Cardiac fibroblast (primary cell): ENCODE measurements at places on chromosomes 11 and 22.

- peak; percentile 75 for DNase-seq
These were observed 8.2 kb downstream of the SUSD2 start for GRCh38 chr22:24189249-24190158.

GRCh38 chr22:49760280-49760629 is 67.4 kb downstream of the BRD1 start:
- no peak for DNase-seq

GRCh38 chr22:32407312-32407711 is 4.7 kb downstream of the RTCB start:
- DNase-seq, result no peak

- DNase-seq, result no peak
These were observed 34.2 kb downstream of the OSBP2 start for GRCh38 chr22:30728826-30729225.

DNA sequence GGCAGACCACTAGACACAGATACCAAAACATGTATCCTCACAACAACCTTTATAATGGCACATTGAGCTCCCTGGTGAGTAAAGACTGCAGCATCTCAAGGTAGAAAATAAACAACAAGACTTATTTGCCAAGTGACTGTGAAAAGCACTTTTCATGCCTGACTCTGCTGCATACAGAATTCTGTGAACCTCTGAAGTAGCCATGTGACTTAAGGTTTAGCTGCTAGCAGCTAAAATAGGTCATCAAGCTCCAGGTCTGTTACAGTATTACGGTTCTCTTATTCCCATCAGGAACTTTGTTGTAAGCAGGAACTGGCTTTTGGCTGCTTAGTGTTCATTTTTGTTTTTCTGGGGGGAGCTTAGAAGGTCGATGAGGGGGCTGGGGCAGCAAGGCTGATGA is 139.4 kb downstream of the PAX6 start:
- DNase-seq, result no peak

DNA sequence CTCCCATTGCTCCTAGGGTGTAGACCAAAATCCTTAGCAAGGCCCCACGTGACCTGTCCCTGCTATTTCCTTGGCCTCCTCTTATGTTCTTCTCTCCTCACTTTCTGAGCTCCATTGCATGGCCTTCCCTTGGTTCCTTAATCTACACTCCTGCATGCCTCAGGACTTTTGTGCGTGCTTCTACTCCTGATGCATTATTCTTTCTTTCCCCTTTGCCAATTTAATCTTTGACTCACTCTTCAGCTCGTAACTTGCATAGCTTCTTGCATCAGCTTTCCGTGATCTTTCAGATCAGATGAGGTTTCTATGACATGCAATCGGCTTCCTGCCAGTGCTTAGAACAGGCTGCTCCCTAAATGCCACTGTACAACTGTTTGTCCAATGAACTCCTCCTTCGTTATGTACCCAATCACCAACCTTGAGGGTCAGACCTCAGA is 261.6 kb upstream of the CADM1 start:
- peak; percentile 2 for DNase-seq

DNA sequence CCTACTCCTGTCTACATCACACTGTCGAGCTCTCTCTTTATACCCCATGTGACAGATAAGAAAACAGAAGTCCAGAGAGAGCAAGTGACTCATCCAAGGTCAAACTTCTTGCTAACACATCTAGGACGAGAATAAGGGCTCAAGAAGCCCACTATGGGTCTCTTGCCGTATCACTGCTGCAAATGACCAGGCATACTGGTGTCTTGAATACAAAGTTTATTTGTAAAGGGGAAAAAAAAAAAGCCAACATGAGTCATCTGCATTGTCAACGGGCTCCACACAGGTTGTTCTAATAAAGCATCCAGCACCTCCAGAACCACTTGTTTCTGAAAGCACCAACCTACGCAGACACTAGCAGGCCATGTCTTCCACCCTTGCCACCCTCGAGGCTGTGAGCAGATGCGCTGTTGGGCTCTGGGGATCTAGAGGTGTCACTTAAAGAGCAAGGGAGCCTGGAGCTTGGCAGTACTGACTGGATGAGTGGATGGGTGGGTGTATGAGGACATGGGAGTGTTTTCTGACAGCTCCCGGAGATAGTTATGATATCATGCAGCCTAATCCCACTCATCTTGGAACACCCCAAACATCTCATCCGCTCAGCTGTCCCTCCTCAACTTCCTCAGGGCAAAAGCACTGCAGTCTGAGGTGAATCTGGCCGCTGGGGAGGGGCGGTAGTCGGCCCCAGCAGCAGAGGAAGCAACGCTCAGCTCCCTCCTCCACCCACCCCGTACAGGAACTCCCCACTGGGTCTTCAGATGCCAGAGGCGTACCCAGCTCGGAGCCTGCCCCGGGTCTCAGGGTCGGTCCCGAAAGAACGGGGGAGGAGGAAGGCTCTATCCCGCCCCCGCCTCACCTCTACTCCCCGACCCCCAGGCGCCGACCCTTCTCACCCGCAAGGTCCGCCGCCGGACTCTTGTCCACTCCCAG is 1.0 kb downstream of the SMCO4 start:
- peak; percentile 29 for DNase-seq

GRCh38 chr11:63858628-63859550 is 20.0 kb downstream of the MARK2 start:
- peak; percentile 90 for DNase-seq

- no peak for DNase-seq
These were observed 117.3 kb downstream of the ETS1 start for GRCh38 chr11:128470081-128470480.

DNA sequence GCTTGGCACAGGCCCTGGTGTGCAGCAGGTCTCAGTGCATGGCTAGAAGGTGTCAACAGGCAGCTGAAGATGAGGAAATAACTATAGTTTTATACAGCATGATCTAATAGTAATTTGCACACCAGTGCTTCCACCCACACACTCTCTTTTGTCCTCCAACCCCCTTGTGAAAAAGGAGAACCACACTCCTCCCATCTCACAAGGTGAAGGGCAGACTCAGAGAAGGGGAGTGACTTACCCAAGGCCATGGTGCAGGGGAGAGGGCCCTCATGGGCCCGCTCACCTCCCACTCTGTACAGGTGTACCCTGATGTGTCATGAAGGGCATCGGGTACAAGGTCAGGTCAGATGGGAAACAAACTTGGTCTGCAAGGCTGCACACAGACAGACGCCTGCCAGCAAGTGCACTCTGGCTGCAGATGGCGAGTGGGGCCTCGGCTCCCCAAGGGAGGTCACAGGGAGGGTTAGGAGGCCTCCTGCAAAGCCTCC is 53.4 kb downstream of the DGCR2 start:
- DNase-seq, result no peak

GRCh38 chr11:65700399-65700798 is 11.7 kb upstream of the KAT5 start:
- DNase-seq, result no peak

DNA sequence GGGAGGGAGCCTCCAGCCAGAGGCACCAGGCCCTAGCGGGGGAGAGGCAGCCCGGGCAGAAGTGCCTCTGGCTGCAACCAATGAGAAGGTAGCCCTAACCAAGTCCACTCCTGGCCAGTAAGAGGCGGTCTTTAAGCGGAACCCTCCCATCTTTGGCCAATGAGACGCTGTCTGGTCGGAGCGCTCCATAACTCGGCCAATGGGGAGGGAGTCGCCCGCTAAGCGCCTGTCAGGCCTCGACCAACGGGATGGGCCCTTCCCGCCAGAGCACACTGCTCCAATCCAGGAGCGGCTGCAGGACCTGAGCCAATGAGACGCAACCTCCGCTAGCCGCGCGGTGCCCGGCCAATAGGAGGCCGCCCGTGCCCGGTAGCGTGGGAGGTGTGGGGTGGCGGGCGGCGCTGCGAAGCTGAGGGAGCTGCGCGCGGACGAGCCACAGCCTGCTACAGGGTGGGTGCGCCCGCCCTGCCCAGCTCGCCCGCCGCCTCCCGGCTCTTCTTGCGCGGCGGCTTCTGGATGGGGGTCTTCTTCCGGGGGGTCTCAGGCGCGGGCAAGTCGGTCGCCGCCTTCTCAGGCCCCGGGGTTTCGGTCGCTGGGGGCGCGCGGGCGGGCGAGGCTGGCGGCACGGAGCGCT is 12.6 kb downstream of the SCARF2 start:
- DNase-seq, result no peak

DNA sequence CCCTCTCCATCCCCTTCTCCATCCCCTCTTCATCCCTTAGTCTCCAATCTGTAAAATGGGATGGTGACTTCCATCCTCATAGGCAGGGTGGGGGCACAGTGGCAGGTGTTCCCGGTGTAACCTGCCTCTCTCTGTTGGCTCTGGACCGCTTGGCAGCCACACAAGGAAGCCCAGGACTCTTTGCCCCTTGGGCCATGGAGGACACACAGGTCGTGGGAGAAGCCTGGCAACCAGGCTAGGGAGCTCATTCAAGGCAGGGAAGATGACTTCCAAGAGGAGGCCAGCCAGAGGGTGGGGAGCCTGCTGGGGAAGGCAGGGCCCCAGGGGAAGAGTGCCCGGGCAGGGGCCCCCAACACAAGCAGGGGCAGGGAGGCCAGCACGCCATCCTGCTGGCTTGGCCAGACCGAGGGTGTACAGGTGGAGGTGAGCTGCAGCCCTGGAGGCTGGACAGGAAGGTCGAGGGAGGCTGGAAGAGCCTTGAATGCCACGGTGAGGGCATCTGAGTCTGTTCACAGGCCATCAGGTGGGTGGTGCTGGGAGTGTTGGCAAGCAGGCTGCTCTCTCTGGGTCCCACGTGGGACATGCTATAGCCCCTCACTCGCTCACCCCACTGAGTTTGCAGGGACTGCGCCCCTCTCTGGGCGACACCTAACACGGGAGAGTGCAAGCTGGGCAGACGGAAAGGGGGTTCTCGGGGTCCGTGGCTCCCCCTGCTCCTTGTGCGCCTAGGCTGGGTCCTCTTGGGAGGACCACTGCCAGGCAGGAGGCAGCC is 15.5 kb upstream of the CTSD start:
- DNase-seq, result no peak

- peak; percentile 96 for DNase-seq
These were observed 124.3 kb downstream of the DBX1 start for GRCh38 chr11:20035701-20036601.

DNA sequence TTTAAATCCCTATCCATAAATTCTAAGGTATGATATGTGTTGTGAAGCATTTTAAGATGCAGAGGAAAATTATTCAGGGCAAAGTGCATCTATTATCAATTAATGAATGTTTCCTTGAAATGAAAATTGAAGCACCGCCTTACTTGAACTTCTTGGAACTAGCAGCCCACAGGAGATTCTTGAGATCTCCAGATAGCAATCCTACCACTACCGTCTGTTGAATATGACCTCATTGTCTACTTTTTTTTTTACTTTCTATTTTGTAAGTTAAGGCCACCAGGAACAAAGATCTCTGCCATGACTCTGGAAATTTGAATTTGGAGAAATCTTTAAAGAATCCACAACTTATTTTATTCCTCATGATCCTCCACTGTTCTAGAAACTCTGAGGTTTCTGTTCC is 808.7 kb downstream of the KCNA4 start:
- no peak for DNase-seq

DNA sequence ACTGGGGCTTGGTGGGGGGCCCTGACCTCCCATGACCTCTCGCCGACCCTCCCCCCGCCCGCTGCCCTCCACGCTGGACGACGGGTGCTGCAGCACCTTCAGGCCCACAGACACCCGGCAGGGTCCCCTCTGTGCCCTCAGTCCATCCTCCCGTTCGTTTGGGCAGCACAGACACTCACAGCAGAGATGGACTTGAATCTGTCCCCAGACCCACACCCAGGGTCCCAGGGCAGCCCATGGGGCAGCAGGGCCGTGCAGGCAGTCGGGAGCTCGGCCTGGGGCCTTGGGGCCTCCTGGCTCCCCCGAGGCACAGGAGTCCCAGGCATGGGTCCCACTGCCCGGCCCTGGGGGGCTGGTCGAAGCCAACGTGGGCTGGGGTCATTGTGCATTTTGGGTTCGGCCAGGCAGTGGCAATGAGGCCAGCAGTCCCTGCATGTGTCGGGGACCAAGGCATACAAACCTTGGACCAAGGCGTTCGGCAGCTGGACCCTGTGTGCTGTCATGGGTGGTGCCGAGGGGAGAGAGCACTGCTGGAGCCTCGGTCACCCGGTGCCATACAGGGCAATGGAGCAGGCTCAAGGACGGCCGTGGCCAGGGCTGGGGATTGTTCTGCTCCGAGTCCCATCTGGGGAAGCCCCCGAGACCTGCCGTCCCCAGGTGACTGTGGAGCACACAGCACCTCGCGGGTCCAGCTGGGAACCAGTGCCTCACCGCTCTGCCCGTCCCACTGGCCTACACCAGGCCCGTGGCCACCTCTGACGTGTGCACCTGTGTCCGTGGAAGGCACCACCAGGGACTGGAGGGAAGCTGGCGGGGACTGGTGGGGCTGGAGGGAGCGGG is 19.3 kb upstream of the BRSK2 start:
- DNase-seq, result no peak

DNA sequence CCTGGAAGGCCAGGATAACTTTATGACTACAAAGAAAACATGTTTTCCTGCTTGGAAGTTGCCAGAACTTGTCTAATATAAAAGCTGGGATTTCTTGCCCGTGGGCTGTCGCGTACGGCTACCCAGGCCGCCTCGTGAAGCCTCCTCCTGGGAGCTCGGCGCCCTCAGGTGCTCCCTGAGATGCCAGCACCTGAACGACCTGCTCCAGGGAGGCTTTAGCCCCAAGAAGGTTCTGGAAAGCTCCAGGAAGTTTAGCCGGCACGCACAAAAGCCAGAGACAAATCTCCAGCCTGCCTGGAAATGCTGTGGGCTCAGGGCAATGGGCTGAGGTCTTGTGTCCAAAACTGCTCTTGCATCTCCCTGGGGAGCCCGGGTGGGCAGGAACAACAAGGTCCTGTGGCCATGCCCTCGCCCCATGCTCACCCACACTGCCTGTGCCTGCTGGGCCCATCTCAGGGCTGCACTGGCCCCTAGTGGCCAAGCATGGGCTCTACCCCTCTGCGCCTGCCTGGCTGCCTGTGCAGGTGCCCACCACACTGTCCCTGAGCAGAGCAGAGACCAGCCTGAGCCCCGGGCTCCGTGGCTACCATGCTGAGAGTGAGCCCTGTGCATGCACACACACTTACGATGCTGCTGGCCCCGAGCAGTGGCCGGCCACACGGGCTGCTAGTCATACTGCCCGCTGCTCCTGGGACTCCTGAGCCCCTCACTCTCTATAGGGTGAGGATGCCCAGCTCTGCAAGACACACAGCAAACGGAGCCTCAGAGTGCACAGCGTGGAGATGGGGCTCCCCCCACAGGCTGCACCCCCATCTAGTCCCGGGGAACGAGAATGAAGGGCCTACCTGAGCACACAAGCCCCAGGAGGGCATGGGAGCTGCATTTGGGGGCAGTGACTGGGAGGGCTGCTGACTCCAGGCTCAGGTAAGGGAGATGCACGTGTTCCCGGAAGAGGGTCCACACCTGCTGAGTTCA is 4.9 kb upstream of the CELSR1 start:
- DNase-seq, result peak; percentile 68

DNA sequence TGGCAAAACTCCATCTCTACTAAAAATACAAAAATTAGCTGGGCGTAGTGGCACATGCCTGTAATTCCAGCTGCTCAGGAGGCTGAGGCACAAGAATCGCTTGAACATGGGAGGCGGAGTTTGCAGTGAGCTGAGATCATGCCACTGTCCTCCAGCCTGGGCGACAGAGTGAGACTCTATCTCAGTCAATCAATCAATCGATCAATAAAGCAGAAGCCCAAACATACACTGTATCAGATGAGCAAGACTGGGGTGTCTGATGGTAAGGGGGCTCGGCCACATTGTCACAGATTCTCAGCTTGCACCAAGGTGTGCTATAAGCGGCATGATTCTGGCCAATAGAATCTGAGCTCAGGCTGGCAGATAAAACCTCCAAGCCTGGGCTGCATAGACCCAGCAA is 261.1 kb downstream of the BUD13 start:
- DNase-seq, result no peak
